Left colon (tissue), 2 donors: ENCODE measurements at places on chromosomes 6 and 20.

DNA sequence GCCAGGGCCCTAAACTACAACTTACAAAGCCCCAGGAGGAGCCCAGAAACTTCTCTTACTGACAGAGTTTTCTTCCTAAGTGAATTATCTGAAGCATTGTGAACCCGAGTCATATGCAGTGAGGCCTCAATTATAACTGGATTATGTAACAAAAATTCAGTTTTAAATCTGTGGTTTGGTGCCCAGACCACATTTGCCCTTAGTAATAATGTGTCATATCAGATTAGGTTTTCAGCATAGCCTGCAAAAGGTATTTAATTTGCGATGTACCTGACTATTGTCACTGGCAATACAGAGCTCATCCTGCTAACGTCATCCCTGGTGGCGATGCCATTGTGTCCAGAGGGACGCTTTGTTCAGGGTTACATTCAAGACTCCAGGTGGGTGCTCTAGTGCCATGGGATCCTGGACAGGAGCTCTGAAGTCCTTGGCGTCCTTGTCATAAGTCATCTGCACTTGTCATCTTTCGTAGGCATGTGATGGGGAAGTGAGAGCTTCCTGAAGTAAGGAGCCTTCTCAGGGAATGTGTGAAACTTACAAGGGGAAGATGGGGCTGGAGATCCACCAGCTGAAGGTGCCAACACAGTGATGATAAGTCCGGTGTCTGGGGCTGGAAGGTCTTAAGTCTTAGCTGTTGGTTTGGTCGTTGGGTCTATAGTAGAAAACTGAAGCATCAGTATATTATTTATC lies 65.1 kb downstream of the HIVEP1 start:
- DNase-seq, result no peak

GRCh38 chr20:56406910-56407309 lies 5.2 kb upstream of the CASS4 start:
- DNase-seq, result no peak

DNA sequence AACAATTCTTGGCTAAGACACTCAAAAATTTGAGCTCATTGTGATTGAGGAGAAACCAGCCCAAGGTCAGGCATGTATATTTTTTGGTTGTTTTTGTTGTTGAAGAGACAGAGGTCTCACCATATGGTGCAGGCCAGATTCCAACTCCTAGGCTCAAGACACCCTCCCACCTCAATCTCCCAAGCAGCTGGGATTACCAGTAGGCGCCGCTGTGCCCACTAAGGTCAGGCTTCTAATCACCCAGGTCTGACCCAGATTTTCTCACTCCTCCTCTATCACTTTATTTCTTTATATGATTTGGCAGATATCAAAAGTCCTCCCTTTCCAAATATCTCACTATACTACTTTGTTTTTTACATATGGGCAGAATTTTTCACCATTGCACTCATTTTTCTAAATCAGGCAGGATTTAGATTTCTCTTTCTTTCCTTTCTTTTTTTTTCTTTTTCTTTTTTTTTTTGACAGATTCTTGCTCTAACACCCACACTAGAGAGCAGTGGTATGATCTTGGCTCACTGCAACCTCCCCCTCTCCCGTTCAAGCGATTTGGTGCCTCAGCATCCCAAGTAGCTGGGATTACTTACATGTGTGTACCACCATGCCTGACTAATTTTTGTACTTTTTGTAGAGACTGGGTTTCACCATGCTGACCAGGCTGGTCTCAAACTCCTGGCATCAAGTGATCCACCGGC lies 1.7 kb upstream of the C6orf141 start:
- DNase-seq, result no peak

GRCh38 chr6:148716811-148717210 lies 30.0 kb upstream of the UST start:
- DNase-seq, result no peak

GRCh38 chr6:125791151-125791819 lies 525 bp downstream of the NCOA7 start:
- DNase-seq, result peak; percentile 42

GRCh38 chr20:32521780-32522525 lies 63.2 kb downstream of the NOL4L start:
- no peak for DNase-seq

DNA sequence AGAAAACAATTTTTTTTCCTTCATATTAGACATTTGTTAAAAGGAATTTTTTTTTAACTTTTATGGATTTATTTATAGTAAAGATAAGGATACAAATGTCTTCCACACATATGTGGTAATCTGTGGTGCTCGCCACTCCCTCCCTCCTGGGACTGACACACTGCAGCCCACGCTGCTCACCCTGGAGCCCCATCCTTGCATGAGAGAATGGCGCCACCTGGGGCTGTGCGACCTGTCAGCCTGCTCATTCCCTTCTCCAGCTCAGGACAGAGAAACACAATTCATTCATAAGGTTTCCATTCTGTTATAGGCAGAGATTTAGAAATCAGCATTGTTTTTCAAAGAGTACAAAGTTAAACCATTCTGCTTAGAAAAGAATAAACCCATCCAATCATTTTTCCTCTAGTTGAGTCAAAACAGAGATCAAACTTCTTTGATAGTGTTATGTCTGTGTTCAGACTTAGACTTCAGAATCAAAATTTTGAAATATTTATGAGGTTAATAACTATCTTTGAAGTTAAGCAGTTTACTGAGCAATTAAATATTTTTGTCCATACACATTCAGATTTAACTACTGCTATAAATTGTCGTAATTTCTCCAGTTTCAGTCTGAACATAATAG lies 42.8 kb upstream of the DYNLRB1 start:
- DNase-seq, result peak; percentile 55

DNA sequence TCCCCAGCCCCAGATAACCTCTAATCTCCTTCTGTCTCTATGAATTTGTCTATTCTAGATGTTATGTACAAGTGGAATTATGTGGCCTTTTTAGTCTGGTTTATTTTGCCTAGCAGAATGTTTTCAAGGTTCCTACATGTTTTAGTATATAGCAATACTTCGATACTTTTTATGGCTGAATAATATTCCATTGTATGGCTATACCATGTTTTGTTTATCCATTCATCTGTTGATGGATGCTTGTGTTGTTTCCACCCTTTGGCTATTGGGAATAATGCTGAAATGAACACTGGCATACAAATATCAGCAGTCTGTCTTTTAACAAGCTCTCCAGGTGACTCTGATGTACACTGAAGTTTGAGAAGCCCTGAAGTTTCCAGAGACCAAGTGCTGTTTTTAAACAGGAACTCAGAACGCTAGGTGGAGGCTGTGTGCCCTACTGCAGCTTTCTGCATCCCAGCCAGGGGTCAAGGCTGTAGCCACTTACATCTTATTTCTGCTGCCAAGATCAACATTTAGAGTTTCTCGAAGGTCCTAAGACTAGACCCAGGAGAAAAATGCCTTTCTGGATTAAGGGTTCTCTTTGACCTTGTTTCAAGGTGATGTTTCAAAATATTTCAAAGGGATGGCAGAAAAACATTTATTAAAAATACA lies 123.0 kb downstream of the SOBP start:
- DNase-seq, result no peak

GRCh38 chr6:108222504-108222903 lies 38.3 kb downstream of the SNX3 start:
- DNase-seq, result no peak

DNA sequence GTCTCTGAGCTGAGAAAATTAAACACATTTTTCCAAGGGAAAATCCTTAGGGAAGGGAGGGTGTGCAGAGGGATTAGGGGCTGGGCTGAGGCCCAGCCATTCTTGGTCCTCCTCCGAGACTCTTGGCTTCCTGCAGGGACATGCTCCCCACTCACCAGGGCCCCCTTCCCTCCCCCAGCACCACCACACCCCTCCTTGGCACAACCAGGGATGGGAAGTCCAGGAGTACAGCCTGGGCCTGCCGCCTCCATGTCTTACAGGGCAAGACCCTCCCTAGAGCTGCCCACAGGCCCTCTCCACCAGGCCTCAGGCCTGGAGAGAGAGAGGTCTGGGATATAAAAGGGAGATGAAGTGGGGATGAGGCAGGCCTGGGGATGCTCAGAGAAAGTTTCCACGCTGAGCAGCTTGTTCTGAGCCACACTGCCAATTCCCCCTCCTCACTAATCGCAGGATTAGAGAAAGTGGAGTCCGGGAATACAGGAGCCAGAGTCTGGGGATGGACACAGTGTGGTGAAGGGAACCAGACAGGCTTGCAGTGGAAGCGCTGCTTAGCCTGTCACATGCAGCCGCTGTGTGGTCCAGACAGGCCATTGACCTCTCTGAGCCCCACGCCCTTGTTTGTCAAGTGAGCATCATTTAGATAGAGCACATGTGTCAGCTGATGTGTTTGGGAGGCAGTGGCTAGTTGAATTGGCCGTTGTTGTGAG lies 105.5 kb downstream of the MRPL14 start:
- no peak for DNase-seq

- no peak for DNase-seq
Measured at GRCh38 chr6:161001421-161001820, 9.9 kb downstream of the MAP3K4 start.

- no peak for DNase-seq
Measured at GRCh38 chr6:102402635-102403329, 1009.3 kb downstream of the GRIK2 start.

DNA sequence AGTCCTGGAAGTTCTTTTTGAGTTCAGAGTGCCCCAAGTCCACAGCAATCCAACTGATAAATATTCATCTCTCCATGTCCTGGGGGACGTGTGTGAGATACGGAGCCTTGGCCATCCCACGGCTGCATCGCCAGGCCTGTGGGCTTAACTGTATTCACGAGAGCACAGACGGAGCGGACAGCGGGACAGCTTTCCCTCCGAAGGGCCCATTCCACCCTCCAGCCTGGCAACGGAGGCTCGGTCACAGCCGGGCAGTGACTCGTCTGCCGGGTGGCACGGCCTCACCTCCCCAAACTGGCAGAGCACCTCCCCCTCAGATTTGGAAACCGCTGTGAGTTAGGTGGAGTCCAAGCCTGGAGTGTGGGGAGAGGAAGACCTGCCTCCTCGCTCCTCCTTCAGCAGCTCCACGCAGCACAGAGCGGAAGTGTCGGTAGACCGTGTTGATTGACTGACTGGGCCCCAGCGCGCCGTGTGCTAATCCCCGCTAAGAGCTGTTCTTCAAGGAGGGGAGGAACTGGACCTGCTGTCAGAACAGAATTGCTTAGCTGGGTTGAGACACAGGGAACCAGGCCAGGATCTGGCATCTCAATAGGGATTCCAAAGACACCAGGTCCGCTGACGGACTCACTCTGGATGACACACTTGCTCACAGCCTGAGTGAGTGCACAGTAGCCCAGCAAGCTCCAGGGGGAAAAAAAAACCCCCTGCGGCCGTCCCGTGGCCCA lies 10.9 kb downstream of the FOXF2 start:
- no peak for DNase-seq

DNA sequence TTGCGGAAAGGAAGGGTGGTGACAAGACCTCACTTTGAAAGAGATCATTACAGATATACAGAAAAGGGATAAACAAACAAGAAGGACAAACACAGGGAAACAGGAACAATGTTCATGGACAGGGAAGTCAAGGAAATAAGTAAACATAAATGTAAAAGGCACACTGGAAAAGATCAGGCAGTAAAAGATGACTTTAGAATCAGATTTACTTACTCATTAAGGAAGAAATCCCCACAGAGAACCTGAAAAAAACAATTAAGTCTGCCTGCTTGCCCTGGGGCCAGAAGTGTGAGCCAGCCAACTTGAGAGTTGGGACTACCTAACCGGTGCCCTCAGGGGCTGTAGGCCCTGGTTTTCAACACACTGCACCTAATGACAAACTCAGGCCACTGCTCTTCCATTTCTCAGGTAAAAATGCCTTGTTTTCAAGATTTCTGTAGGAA lies 1.7 kb downstream of the APMAP start:
- DNase-seq, result no peak

- DNase-seq, result no peak
Measured at GRCh38 chr6:37130704-37131103, 39.2 kb upstream of the PIM1 start.

DNA sequence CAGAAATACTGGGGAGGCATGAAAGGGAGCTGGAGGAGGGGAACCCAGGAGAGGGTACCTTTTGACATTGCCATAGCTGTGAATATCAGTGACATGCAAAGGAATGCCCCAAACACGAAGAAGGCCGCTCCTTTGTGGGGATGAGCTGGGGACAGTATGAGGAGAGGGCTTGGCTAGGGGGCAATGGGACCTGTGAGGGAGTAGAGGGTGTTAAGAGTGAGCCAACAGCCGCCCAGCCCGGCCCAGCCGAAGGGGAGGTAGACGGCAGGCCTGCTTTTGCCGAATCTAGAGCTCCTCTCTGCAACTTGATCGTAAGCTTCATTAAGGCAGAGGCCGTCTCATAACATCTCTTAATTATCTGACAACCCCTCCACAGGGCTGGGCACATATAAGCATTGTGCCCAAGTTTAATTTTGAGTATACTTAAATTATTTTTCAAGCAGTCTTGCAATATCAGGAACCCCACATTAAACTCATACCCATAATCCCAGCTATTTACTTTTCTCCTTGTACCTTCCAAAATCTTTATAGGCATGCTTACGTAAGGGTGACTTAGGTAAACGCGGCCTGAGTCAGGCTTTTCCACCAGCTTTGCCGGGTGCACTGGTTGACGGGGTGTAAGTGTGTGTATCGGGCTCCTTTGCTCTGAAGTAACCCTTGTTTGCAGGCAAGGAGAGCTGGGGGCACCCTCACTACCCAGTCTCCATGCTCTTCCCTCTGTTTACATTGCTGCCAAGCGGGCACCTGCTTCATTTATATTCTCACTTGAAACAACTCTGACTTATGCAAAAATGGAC lies 24.9 kb upstream of the VEGFA start:
- no peak for DNase-seq

GRCh38 chr6:6804843-6805615 lies 216.5 kb downstream of the LY86 start:
- DNase-seq, result no peak

DNA sequence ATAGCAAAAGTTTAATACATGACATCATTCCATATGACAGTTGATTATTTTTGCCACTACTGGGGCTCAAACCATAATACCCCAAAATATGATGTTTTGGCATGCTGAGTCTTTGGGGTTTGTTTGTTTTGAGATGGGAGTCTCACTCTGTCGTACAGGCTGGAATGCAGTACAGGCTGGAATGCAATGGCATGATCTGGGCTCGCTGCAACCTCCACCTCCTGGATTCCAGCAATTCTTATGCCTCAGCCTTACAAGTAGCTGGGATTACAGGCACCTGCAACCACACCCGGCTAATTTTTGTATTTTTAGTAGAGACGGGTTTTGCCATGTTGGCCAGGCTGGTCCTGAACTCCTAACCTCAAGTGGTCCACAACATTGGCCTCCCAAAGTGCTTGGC lies 1.3 kb upstream of the MRS2 start:
- no peak for DNase-seq

GRCh38 chr6:20805021-20805420 lies 270.8 kb downstream of the CDKAL1 start:
- no peak for DNase-seq
